ENCODE measurements at places on chromosomes 11 and 22. TPM values are rescaled to one million over a fixed set of nuclear protein-coding genes. Genes with fewer than 3 reads are reported as not detected.
A peak's percentile ranks its signal among the peaks of the same experiment; 100 is the strongest.

- DNase-seq, result peak; percentile 49
Measured at GRCh38 chr11:91248199-91248807, 976.3 kb upstream of the FAT3 start.

FAM111B gene
- total RNA-seq, result 4.5 TPM

DNA sequence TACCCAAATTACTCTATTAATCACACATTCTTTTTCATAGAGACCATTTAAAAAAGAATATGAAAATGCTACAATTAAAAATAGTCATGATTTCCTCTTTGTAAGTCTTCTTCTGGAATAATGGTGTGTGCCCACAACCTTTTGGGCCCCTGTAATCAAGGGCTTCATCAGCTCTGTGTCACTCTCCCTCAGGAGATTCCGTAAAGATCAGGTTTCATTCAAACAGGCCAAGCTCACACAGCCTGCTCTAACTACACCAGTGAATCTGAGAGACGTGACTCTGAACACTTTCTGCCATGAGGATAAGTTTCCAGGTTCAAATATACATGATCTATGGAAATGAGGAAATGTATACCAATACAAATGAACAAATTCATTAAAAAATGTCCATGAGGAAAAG lies 9.5 kb downstream of the DRICH1 start:
- peak; percentile 35 for DNase-seq

GRCh38 chr22:39306456-39307361 lies 12.7 kb downstream of the RPL3 start:
- no peak for DNase-seq

DNA sequence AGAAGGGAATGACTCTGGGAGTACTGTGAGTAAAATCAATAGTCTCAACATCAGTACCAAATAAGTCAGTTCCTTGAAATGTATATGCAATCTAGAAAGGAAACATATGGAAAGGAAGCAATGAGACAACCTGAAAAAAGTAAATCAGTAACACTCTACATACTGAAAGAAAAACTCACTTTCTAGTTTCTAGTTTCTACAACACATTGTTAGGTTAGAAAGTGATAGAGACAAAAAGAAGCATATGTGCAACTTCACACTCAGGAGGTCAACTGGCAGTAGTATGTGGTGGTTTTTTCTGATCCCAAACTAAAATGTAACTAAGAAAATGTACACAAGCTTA lies 156.5 kb upstream of the SOX6 start:
- DNase-seq, result no peak

CLCF1 gene
- 39.1 TPM for total RNA-seq

GRCh38 chr11:121451986-121452608 lies at the start of gene SORL1:
TSS of gene SORL1 (plus strand) at chr11:121452314. CDS start at chr11:121452332, 18 bp downstream.
- DNase-seq, result peak; percentile 82

DNA sequence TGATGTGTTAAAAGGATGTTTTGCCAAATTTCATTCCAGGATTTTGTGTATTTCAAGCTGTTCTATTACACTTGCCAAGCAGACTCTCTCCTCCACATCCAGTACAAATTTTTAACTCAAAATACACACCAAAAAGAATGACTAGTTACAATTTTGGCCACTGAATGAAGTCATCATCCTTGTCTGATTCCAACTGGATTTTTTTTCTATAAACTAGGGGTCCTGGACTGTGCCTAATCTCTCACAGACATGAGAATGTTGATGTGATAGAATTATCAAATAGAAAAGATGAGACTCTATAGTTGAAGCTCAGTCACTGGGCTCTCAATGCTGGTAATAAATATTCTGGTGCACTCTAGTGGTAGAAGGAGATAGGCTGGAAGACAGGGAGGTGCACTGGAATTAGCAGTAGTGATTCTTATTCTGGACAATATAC lies 85.8 kb downstream of the FANCF start:
- peak; percentile 71 for DNase-seq

PTPRCAP gene
- not detected for total RNA-seq

GRCh38 chr11:111635706-111636045 lies 33.4 kb downstream of the SIK2 start:
- peak; percentile 49 for DNase-seq

DNA sequence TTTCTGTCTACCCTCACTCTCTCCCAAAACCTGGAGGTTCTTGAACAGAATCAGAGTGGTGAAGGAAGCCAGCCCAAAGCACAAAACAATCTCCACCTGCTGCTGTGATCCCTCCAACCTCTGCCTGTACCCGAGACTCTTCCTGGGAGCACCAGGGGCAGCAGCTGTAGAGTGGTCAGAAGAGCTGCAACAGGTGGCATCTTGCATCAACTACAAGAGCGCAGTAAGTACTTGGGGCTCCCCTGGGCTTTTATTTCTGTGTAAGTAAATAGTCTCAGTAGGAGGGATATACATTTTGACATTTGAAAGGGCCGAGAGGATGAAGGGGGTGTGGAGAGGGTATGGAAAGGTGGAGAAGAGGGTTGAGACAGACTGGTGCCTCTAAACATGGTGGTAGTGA lies 8.3 kb upstream of the UBQLNL start:
- no peak for DNase-seq

DNA sequence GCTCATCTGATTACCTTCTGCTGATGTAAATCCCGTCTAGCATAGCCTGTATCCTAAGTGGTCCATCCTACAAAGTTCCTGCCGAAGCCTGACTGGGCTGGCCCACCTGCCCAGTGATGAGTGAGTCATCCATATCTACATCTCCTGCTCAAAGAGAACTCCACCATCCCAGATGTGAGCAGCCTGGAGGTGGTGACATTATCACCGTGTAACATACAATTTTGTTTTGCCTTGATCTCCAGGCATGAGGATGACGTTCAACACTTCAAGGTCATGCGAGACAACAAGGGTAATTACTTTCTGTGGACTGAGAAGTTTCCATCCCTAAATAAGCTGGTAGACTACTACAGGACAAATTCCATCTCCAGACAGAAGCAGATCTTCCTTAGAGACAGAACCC lies 5.6 kb downstream of the TMA7B start:
- DNase-seq, result no peak

DNA sequence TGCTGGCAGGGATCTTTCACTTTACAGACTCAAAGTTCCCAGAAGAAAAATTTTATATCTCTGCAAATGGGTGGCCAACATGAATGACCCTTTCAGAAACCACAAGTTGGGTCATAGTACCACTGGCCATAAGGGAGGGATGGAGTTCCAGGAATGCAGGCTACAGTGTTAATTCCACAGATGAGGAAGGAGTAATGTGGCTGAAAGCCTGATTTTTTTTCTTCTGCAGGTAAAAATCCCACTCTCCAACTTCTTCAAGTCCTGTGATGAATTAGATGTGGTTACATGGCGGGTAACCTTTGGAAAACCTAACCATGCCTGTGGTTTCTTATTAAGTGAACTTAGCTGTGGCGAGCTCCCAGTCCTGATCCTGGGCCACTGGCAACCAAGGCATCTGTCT lies 103.2 kb downstream of the SLC1A2 start:
- no peak for DNase-seq

GRCh38 chr11:43518408-43519160 lies 159.9 kb downstream of the TTC17 start:
- DNase-seq, result peak; percentile 74

GRCh38 chr11:80083531-80083951 lies 642.7 kb upstream of the TENM4 start:
- DNase-seq, result no peak

GRCh38 chr11:44029977-44030911 lies 17.5 kb upstream of the ACCSL start:
- peak; percentile 85 for DNase-seq

ACCS gene
- total RNA-seq, result 10.0 TPM

DRD4 gene
- not detected for total RNA-seq

TBC1D10A gene
- total RNA-seq, result 26.3 TPM

- no peak for DNase-seq
Measured at GRCh38 chr11:119472856-119473222, 49.9 kb upstream of the THY1 start.

- no peak for DNase-seq
Measured at GRCh38 chr11:10692531-10693115, 932 bp downstream of the IRAG1 start.

DNA sequence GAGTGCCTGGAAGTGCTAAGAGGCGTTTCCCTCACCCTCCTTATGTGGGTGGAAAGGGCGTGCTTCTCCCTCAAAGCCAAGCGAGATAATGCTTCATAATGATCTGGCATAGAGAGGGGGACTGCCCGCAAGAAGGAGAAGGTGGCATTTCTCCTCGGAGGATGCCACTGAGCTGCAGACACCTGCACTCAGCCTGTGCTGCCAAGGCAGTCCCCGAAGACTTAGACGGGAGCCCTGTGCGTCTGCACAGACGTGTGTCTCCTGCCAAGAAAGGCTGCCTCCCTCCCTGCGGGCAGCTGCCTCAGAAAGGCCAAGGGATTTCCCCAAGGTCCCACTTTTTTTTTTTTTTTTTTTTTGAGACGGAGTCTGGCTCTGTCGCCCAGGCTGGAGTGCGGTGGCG lies 48.1 kb upstream of the SPATA19 start:
- no peak for DNase-seq

TRIM49D2 gene
- total RNA-seq, result not detected

SLCO2B1 gene
- not detected for total RNA-seq

DNA sequence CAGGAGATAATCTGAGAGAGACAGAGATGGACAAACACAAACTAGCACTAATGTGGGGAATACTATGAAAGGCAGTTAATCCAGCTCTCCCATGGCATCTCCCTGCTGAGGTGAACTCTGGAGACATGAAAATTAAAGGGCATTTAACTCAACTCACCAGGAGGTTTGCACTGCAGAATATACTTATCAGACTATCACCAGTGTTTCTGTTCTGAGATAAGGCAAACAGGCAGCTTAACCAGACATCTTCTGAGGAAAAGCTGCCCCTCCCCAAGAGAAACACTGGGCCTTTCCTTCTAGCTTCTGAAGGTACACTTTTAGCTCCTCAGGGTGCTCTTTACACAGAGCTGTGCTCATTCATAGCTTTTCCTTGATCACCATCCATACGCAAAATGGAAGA lies 85.5 kb downstream of the AMBRA1 start:
- no peak for DNase-seq

- peak; percentile 14 for DNase-seq
Measured at GRCh38 chr11:16612566-16613261, 125.7 kb upstream of the C11orf58 start.

DNA sequence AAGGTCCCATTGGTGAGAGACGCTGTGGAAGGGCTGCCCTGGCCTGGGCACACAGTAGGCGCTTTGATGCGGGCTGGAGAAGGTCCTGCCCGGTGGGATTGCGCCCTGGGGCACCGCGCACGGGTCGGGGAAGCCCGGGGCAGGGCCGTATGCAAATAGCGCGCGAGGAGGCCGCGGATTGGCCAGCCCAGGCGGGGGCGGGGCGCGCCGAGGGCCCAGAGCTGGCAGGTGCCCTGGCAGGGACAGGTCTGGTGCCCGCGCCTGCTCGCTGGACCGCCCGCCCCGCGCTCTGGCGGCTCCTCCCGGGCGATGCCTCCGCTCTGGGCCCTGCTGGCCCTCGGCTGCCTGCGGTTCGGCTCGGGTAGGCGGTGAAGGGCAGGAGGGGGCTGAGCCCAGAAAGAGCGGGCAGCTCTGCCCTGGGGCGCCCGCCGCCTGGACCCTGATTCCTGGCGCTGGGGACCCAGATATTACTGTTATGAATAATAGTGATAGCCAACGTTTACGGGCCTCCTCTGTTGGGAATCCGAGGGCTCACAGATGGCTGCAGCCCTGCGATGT lies at the start of gene UPK3A:
UPK3A (plus strand) TSS at position 245 of the 558 bp plus-strand sequence; CDS start at position 310, 65 bp downstream.
- DNase-seq, result peak; percentile 28

GRCh38 chr11:68080860-68081259 lies 40.3 kb downstream of the CHKA start:
- no peak for DNase-seq

- DNase-seq, result no peak
Measured at GRCh38 chr11:11407065-11407762, 54.2 kb upstream of the CSNK2A3 start.

DNA sequence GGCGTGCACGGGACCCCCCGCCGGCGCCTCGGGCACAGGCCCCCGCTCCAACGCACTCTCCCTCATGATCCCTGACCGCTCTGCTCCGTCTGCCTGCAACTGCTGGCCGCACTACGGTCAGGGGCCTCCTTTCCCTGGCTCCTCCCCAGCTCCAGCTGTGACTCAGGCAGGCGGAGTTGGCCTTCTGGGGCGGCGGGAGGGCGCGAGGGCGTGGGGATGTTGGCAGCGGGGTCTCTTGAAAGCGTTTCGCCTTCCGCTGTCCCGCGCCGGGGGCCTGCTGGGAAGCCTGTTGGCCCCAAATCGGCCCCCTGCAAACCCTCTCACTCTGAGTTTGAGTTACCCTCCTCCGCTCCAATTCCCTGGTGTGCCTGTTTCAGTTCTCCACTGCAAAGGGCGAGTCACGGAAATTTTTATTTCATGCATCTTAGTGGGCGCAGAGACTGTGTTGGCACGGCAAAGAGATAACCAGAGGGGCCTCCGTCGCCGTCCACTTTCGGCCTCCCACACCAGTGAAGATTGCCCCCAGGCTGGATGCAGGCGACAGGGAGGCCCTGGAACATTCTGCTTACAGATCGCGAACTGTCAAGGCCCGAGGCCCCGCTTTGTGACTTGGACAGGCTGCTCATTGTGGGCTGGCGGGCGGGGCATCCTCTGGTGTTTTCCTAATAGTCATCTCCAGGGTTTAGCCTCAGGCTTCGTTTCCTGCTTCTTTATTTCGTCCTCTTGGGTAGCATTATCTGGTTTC lies at the start of gene CAVIN3:
CAVIN3 (minus strand) TSS at position 91 of the 745 bp plus-strand sequence; CDS start at position 66, 25 bp downstream.
- peak; percentile 97 for DNase-seq

- peak; percentile 59 for DNase-seq
Measured at GRCh38 chr11:64745521-64746328, 1.8 kb upstream of the RASGRP2 start.

- no peak for DNase-seq
Measured at GRCh38 chr11:132033051-132033450, 662.6 kb downstream of the NTM start.

- peak; percentile 4 for DNase-seq
Measured at GRCh38 chr11:85540635-85541205, 86.4 kb downstream of the DLG2 start.

DNA sequence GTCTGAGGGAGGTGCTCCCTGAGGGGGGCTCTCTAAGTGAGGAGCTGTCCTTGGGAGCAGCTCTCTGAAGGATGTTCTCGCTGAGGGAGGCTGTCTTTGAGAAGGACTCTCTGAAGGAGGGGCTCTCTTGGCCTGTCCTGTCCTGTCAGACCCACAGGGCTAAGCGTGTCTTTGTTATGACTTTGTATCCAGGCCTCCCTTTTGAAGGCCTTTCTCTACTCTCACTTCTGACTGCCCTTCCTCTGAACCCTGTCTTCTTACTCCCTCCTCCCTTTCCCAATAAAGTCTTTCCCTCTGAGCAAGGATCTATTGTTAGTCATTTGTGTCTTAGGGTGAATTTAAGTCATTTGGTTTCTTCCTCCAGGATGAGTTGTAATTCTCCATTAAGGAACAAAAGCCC lies 330.1 kb upstream of the PLET1 start:
- peak; percentile 54 for DNase-seq

DNA sequence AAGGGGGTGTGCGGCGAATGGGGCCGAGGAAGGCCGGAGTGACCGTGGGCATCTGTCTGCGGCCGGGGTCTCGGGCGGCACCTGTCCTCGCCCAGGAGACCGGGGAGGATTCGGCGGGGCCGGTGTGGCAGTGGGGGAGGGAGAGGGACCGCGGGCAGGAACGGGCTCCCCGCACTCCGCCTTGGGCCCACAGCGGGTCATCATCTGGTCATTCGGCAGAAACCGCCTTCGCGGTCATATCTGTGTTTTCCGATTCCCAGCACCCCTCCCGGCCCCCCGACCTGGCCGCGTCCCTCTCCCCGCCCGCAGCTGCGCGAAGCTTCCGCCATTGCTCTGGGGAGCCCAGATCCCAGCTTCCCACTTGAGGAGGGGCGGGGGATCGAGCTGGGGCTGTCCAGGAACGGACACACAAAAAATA lies 824 bp upstream of the CBX6 start:
- DNase-seq, result peak; percentile 73
